ENCODE measurements at places on chromosomes 6 and 20.
A peak's percentile ranks its signal among the peaks of the same experiment; 100 is the strongest.

- no peaks in the 10 kb centered on the region for H3K36me3 ChIP-seq
- no peak overlapping the region for H3K27ac ChIP-seq
- DNase-seq = no peak
- H3K27me3 ChIP-seq = peaks cover 7% of the 10 kb centered on the region
- no peak overlapping the region for H3K4me3 ChIP-seq
These were observed 21.8 kb upstream of the DACT2 start for GRCh38 chr6:168341280-168341900.

GRCh38 chr6:15246217-15246665, 372 bp downstream of the JARID2 start:
- peaks cover 11% of the 10 kb centered on the region for H3K36me3 ChIP-seq
- no peak for DNase-seq
- H3K4me3 ChIP-seq = peak overlapping the region; percentile 93

GRCh38 chr20:35720165-35721123, 21.2 kb downstream of the ROMO1 start:
- H3K27ac ChIP-seq = no peak overlapping the region
- peaks cover 70% of the 10 kb centered on the region for H3K36me3 ChIP-seq
- H3K4me3 ChIP-seq = no peak overlapping the region
- H3K27me3 ChIP-seq = no peaks in the 10 kb centered on the region

DNA sequence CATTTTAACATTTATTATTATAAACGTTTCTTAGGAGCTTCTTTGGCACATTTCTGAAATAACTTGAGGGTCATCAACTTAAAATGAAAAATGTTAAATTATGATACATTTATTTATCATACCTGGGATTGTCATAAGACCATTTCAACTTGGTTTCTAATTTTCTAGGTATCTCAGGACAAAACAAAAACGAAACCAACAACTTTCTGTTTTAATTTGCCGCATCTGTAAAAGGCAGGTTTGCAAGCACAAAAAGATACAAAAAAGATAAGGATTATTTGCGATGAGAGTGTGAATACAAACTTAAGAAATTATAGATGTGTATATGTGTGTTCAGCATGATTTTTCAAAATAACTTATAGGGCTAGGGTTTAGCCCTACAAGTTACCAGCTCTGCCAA, 395.0 kb upstream of the RUNX2 start:
- no peaks in the 10 kb centered on the region for H3K27me3 ChIP-seq
- H3K36me3 ChIP-seq = peaks cover 23% of the 10 kb centered on the region
- H3K27ac ChIP-seq = peak overlapping the region; percentile 97
- peak overlapping the region; percentile 81 for H3K4me3 ChIP-seq
- peaks cover 36% of the 10 kb centered on the region for H3K4me1 ChIP-seq

DNA sequence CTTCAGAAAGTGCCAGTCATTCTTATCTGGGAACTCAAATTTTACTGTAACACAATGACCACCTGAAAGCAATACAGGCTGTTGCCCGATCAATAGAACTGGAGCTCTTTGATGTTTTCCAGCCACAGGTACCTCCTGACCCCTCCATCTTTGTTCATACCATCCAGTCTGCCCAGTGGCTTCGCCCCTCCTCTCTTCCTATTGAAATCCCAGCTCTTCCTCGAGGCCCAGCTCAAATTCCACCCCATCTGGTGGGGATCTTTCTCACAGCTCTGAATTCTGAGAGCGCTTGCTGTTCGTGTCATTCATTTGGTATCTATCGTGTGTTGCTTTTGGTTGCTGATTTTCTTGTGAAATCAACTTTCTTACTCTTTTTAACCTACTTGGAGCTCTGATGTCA, 87.9 kb upstream of the CNKSR3 start:
- H3K27ac ChIP-seq = no peak overlapping the region
- no peaks in the 10 kb centered on the region for H3K36me3 ChIP-seq
- H3K4me3 ChIP-seq = no peak overlapping the region

DNA sequence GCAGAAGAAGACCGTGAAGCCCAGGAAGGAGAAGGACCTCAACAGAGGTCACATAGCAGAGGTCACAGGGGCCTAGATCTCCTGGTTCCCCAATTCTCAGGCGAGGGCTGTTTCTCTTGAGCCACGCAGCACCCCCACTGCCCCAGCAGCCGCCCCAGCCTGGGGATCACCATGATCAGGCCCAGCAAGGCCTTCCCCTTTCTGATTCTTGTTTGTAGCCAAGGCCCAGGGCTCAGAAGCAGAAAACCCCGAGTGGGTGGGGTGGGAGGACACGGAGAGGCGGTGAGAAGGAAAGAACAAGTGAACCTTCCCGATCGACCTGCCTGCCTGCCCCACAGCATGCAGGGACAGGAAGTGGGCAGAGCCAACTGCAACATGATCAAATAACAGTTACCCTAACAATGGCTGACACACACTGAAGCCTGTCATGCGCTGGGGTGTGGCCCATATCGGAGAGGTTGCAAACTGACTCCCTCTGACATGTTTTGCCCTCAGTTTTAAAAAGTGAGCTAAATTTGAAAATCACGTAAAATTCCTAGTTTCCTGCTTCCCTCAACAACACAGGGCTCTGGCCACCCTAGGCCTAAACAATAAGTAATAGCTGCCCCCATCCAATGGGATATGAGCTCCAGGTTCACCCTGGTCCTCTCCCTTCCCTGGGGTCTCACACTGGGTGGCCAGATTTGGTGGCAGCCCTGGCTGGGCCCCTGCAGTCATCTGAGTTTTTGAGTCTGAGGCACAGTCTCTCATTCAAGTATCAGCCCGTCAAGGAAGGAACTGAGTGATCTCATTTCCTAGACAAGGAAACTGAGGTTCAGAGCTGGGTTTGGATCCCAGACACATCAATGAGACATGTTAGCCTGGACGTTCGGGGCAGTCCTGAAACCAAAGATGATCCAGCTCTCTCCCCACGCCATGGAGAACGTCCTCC, 6.5 kb downstream of the PEDS1 start:
- H3K4me3 ChIP-seq = peak overlapping the region; percentile 72
- H3K27ac ChIP-seq = peak overlapping the region; percentile 95
- no peaks in the 10 kb centered on the region for H3K27me3 ChIP-seq

DNA sequence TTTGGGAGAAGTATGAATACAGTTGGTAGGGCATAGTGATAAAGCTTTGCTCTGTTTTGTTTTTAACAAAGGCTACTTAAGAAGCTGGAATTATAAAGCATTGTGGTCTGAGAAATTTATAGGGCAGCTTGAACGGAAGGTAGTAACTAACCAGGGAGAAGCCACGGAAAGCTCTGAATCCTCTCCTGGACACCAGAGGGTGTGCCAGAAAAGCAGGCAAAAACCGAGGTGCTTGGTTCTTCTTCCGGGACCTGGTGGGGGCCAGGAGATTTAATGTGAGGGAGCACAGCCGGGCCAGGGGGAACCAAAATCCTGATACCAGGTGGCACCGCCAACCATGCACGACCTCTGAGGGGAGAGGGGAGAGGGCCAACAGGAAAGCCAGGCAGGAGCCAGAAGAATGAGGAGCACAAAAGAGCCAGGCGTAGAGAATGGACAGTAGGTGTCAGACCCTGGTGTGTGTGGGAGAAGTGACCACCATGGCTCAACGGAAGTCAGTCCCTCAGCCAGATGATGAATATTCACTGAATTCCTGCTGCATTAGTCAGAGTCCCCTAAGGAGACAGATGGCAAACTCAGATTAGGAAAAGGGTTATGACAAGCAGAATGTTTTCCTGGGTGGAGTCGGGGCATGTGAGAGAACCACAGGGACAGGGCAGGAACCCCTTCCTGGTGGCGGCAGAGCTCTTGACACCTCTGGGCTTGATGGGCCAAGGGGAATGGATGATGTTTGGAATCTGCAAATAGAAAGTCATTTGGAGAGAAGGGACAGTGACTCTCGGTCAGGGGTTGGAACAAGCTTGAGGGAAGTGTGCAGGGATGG, 262.3 kb downstream of the ZNF217 start:
- H3K4me1 ChIP-seq = no peaks in the 10 kb centered on the region
- no peak for DNase-seq
- H3K36me3 ChIP-seq = no peaks in the 10 kb centered on the region
- H3K27me3 ChIP-seq = peaks cover 2% of the 10 kb centered on the region

GRCh38 chr6:70857387-70858077, 99.3 kb downstream of the B3GAT2 start:
- H3K36me3 ChIP-seq = peaks cover 13% of the 10 kb centered on the region
- no peaks in the 10 kb centered on the region for H3K4me1 ChIP-seq
- no peak overlapping the region for H3K27ac ChIP-seq

DNA sequence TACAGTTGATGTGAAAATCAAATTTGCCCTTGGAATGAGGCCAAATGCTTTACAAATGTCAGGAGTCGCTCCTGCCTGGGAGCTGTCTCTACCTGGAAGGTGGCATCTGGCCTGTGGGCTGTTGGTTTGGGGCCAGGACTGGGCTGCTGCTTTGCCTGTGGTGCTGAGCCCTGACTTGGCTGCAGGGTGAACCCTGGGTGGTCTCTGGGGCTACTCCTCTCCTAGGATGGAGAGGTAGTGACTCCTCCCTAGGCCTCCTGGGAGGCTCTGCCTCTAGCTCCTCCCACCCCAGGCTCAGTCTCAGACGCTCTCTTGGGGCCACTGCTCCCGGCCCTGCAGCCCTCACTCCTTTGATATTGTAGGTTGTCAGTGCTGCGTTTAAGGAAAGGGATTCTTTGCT, 47.5 kb downstream of the EFCAB8 start:
- no peak overlapping the region for H3K4me3 ChIP-seq
- no peak for DNase-seq
- H3K27me3 ChIP-seq = no peaks in the 10 kb centered on the region
- peaks cover 4% of the 10 kb centered on the region for H3K4me1 ChIP-seq
- no peaks in the 10 kb centered on the region for H3K36me3 ChIP-seq

- H3K4me1 ChIP-seq = peaks cover 18% of the 10 kb centered on the region
- H3K27me3 ChIP-seq = no peaks in the 10 kb centered on the region
- no peak overlapping the region for H3K4me3 ChIP-seq
These were observed 157.4 kb downstream of the HACE1 start for GRCh38 chr6:104702126-104702841.

GRCh38 chr6:113039005-113039404, 691.9 kb downstream of the RFPL4B start:
- H3K27me3 ChIP-seq = no peaks in the 10 kb centered on the region
- H3K36me3 ChIP-seq = no peaks in the 10 kb centered on the region
- no peak overlapping the region for H3K4me3 ChIP-seq
- H3K27ac ChIP-seq = no peak overlapping the region

DNA sequence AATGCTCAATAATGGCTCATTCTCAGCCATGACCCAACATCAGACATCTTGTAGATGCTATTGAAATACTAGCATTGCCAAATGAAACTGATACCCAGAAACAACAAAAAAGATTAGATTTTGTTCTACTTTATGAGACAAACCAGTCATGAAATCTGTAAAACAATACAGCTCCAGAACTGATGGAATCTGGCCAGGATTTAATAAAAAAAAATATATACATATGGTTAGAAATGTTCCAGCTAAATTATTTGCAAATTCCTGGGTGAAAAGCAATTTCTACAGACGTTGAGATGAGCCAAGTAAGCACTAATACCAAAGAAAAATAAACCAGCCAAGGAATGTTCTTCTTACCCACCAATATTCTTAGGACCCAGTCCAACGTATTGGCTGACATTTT, 201.3 kb downstream of the EPHA7 start:
- no peaks in the 10 kb centered on the region for H3K4me1 ChIP-seq
- no peak overlapping the region for H3K27ac ChIP-seq
- no peak for DNase-seq
- no peaks in the 10 kb centered on the region for H3K36me3 ChIP-seq
- H3K4me3 ChIP-seq = no peak overlapping the region

DNA sequence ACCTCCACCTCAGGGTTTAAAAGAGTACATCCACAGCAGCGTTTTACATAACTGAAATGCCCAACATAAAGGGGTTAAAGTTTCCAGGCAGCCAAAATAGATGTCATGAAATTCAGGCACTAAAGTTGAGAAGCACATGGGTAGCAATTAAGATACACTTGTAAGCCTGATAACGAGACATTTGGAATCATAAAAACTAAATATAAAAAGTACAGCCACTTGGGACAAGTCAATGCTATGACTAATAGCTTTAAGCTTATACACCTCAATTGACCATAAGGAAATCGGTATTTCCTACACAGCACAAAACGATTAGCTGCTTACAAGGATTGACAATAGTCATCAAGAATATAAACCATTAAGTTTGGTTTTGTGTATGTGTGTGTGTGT, 11.8 kb downstream of the LOC128125822 start:
- DNase-seq = no peak
- no peaks in the 10 kb centered on the region for H3K27me3 ChIP-seq
- H3K4me3 ChIP-seq = no peak overlapping the region
- H3K27ac ChIP-seq = no peak overlapping the region
- no peaks in the 10 kb centered on the region for H3K4me1 ChIP-seq

GRCh38 chr6:15444081-15444731, 198.3 kb downstream of the JARID2 start:
- H3K4me1 ChIP-seq = peaks cover 60% of the 10 kb centered on the region
- no peaks in the 10 kb centered on the region for H3K36me3 ChIP-seq
- no peaks in the 10 kb centered on the region for H3K27me3 ChIP-seq
- H3K27ac ChIP-seq = peak overlapping the region; percentile 3
- H3K4me3 ChIP-seq = no peak overlapping the region

GRCh38 chr6:19320111-19320581, 517.0 kb upstream of the ID4 start:
- no peak overlapping the region for H3K4me3 ChIP-seq
- H3K36me3 ChIP-seq = no peaks in the 10 kb centered on the region
- H3K27ac ChIP-seq = no peak overlapping the region
- no peaks in the 10 kb centered on the region for H3K27me3 ChIP-seq
- no peak for DNase-seq
- no peaks in the 10 kb centered on the region for H3K4me1 ChIP-seq

- no peaks in the 10 kb centered on the region for H3K27me3 ChIP-seq
- no peak overlapping the region for H3K4me3 ChIP-seq
- H3K36me3 ChIP-seq = no peaks in the 10 kb centered on the region
- H3K4me1 ChIP-seq = no peaks in the 10 kb centered on the region
These were observed 230.7 kb upstream of the QKI start for GRCh38 chr6:163183806-163184205.

DNA sequence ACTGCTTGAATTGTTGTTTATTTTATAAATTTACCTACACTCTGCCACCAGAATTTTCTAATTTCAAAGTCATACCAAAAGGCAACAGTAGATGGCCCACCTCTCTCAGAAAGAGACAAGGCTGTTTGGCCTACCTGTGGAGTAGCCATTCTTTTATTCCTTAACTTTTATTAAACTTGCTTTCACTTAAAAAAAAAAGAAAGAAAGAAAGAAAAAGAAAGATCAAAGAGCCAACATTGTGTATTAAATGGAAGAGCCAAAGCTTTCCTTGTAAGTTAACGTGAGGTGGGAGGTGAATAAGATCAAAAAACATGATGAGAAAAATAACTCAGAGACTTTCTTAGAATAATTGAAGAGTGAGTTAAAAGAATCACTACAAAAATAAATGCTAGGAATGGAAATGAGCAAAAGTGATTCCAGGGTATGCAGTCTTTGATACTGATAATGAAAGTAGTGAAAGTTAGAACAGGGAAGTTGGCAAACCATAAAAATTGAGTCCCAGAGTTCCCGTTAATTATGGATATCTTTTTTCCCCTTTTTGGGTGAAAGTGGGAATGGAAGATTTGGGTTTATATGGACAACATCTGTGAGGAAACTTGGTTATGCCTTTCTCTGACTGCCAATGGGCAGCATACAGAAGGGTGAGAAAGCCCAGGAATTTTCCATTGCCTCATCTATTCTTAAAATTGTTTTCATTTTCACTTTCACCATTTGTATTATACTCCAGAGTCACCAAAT, 35.9 kb upstream of the MYB start:
- no peaks in the 10 kb centered on the region for H3K27me3 ChIP-seq
- H3K36me3 ChIP-seq = peaks cover 8% of the 10 kb centered on the region
- no peak for DNase-seq
- peaks cover 65% of the 10 kb centered on the region for H3K4me1 ChIP-seq
- peak overlapping the region; percentile 62 for H3K4me3 ChIP-seq

Data from activated CD8-positive, alpha-beta memory T cell treated with anti-CD3 and anti-CD28 coated beads, Interleukin-2, amount 10 ng/mL, durations not matched to agents 7 days and 5 days (primary cell).